ENCODE measurements at places on chromosomes 12 and 14.

- DNase-seq = no peak
These were observed 3.2 kb downstream of the CFL2 start for GRCh38 chr14:34711169-34711568.

DNA sequence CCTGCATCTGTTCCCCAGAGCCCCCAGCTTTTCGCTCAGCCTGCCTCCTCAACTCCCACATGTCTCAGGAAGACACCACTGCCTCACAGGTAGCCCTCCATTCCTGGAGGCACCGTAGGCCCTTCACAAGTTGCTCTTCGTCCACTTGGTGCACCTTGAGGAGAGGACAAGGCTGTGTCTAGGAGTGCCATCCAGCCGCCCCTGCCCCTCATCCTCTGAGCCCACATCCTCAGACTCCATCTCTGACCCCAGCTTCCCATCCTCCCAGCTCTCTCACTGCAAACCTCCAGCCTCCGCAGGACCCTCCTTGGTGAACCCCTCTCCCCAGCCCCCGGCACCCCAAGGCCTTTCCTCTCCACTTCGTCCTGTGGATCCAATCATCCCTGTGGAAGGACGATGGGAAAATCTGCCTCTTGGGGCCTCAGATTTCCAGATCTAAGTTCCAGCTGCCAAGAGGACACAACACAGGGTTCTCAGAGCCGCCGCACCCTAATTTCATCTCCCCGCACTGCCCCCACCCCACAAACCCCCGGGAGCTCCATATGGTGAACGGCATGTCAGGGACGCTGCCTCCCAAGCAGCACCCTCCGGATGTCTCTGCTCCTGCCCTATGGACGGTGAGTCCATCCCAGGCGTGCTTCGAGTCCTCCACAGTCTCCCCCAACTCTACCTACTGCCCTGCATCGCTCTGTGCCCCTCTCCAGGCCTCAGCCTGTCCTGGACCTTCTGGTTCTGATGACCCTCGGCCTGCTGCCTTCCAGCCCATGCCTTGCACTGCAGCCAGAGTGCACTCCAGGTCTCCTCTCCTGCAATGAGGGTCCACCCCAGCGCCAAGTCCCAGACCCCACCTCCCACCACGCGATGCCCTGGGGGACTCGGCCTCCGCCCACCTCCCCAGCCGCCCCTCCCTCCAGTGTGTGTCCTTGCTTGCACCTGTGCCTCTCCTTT lies 314.1 kb upstream of the DIO3 start:
- DNase-seq = peak; percentile 4

DNA sequence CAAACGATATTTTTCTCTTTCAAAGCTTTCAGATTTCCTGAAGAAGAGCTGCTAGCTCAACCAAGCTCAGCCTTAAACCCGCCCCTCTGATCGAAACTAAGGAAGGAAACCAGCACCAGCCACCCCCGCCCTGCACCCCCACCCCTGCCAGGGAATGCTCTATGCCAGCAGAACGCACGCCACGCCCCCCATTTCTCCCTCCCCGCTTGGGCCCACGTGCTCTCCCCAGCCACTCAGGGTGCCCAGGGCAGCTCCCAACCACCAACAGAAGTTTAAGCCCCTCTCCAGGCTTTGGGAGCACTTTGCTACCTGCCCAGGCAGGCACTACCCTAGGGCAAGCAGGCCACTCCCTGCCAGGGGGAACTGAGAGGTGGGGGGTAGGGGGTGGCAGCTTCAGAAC lies 18.8 kb upstream of the KRT78 start:
- DNase-seq = peak; percentile 42

- DNase-seq = no peak
These were observed 12.2 kb downstream of the STAB2 start for GRCh38 chr12:103599274-103599673.

GRCh38 chr14:100321473-100322137 lies 1.5 kb upstream of the SLC25A47 start:
- DNase-seq = no peak

DNA sequence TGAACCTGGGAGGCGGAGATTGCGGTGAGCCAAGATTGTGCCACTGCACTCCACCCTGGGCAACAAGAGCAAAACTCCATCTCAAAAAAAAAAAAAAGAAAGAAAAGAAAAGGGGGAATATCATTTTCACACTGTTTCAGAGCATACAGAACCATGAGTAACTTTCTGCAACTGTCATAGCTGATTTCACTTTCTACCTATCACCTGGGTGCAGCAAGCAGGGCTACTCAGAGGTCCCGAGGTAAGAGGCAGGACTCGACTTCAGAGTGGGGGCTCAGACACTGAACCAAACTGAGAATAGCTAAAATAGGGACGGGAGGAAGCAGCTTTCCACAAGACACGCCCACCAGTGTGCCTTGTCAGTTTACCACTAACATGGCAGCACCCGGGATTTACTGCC lies 29.8 kb downstream of the OR10P1 start:
- DNase-seq = no peak

- DNase-seq = no peak
These were observed 104.0 kb upstream of the SLC16A7 start for GRCh38 chr12:59491877-59492276.

DNA sequence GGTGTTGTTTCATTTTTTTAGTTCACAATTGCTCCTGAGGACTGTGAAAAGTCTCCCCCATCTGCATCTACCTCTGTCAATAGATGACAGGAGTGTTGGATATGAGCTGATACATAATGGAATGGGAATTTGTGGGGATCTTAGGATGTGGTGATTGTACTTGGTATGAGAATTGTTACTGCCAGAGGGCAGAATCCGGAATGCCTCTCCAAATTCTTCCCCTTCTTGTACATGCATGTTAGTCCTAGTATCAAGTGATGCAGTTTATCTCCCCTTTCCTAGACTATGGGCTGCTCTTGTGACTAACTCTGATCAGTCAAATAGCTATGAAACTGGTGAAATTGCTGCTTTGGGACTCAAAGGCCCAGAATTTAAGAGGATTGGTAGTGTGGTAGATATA lies 24.8 kb upstream of the NOVA1 start:
- no peak for DNase-seq

GRCh38 chr12:99985631-99986030 lies 895 bp upstream of the ANKS1B start:
- DNase-seq = no peak

- no peak for DNase-seq
These were observed 63.4 kb upstream of the DIO3 start for GRCh38 chr14:101497684-101498525.

DNA sequence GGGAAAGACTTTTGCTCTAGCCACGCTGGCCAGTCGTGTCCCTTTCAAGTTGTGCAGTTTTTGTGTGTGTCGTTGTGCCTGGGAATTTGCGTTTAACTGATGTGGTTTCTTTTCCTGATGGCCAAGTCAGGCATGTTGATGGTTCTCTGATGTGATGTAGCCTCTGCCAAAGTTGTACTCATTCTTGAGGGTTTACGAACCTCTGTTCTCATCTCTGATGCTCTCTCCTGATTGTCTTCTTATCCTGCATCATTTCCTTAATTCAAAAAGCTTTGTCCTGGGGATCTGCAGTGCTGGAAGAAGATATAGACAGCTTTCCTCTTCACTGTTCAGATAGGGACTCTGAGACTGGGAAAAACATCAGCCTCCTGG lies 25.4 kb downstream of the CD9 start:
- no peak for DNase-seq

DNA sequence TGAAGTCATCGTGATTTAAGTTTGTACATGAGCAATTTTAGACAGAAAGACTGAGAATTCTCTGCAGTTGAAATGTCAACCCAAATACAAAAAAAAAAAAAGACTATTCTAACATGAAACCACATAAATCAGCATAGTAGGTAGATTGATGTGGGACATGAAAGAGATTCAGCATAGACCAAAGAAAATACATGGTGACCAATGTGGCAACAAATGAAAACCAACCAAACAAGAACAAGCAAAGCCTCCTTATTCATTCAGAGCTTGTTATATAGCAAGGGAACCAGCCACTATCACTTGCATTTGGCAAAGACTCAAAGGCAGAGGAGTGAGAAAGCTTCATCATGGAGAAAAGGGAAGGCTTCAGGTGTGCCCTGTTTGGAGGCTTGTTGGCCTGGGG lies 144.4 kb upstream of the TMPO start:
- DNase-seq = no peak
